ENCODE measurements at places on chromosomes 12 and 14. TPM values are rescaled to one million over a fixed set of nuclear protein-coding genes. Genes with fewer than 3 reads are reported as not detected.

The PIWIL1 gene
- total RNA-seq, result not detected

The KRT85 gene
- total RNA-seq, result not detected

The NEUROD4 gene
- total RNA-seq, result not detected

The RTL1 gene
- total RNA-seq, result not detected

The KRT83 gene
- total RNA-seq, result not detected

The LRRC74A gene
- total RNA-seq, result not detected

The TAS2R13 gene
- 6.7 TPM for total RNA-seq

- no peak overlapping the region for H3K4me3 ChIP-seq
- peak overlapping the region; percentile 72 for H3K27ac ChIP-seq
- peaks cover 46% of the 10 kb centered on the region for H3K4me1 ChIP-seq
- H3K27me3 ChIP-seq, result no peaks in the 10 kb centered on the region
- peak; percentile 61 for DNase-seq
- peaks cover 2% of the 10 kb centered on the region for H3K36me3 ChIP-seq
These were observed 16.4 kb downstream of the MANSC1 start for GRCh38 chr12:12333407-12334366.

GRCh38 chr14:103329401-103330347 is 4.4 kb upstream of the EIF5 start:
- H3K4me1 ChIP-seq, result no peaks in the 10 kb centered on the region
- no peak overlapping the region for H3K4me3 ChIP-seq
- no peak overlapping the region for H3K27ac ChIP-seq
- no peaks in the 10 kb centered on the region for H3K27me3 ChIP-seq
- no peaks in the 10 kb centered on the region for H3K36me3 ChIP-seq

DNA sequence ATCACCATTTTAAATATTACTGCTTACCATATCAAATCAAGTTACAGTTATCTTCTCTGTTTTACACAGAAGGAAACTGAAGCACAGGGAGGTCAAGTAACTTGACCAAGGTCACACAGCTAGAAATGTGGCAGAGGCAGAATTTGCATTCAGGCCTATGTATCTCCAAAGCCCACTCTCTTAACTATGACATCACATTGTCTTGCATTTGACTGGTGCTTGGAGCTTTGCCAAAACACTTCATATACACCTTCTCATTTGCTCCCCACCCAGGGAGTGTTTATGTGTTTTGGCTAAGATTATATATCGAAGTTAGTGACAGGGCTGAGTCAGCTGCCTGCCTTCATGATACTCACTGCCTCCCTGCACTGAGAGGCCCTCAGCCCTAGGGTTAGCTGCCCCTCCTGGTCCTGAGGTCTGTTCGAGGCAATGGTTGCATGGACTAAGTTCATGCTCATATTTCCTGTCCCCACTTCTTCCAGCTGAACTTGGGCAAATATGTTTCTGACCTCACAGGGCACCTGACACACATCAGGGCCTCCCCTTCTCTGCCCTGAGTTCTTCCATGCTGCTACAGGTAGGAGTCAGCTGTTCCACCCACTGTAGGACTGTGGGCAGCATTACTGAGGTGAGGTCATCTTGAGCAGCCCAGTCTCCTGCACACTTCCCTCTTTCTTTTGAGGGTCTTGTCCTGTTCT is 1.8 kb downstream of the GALNT6 start:
- no peak overlapping the region for H3K4me3 ChIP-seq
- peak; percentile 72 for DNase-seq
- no peaks in the 10 kb centered on the region for H3K27me3 ChIP-seq

DNA sequence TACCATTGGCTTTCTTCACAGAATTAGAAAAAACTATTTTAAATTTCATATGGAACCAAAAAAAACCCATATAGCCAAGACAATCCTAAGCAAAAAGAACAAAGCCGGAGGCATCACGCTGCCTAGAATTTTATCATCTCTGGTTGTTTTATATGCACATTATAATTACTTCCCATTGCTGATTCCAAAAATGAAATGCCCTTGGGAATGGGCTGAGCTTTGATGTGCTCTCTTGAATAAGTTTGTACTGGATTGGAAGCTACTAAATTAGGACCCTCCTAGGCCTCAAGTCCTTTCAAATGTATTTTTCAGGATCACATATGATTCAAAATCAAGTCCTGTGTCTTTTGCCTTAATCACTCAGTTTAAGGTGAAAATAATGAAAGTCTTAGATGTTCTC is 58.9 kb upstream of the DUSP6 start:
- no peak overlapping the region for H3K4me3 ChIP-seq
- H3K36me3 ChIP-seq, result no peaks in the 10 kb centered on the region
- H3K27ac ChIP-seq, result no peak overlapping the region
- H3K27me3 ChIP-seq, result no peaks in the 10 kb centered on the region
- DNase-seq, result no peak

GRCh38 chr14:61609884-61610283 is 85.4 kb upstream of the HIF1A start:
- no peak overlapping the region for H3K27ac ChIP-seq
- no peak overlapping the region for H3K4me3 ChIP-seq
- H3K4me1 ChIP-seq, result peaks cover 9% of the 10 kb centered on the region

DNA sequence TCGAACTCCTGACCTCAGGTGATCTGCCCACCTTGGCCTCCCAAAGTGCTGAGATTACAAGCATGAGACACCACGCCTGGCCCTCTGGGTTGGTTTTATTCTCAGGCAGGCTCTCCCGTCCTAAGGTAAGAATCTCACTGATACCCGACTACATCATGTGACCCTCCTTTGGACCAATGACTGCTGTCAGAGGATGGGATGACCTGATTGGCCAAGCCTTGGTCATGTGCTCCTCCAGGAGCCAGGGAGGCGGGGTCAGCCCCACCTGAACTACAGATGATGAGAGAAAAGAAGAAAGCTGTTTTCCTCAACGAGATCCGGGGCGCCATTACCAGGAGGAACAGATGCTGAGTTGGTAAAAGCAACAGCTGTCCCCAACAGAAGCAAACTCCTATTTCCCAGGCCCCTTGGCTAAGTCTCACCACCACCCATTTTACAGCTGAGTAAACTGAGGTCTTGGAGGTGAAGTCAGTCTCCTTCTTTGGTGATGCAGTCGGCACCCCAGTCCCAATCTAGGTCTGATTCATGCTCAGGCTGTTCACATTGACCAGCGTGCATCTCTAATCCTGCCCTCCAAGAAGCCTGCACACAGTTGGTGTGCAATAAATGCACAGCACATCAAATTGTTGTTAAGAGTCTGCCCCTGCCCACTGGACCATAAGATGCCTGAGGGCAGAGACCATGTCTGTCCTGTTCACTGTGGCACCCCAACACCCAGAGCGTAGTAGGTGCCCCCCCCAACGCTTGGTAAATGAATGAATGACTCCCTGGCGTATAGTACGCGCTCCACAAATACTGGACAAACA is 118.8 kb downstream of the SCARB1 start:
- no peaks in the 10 kb centered on the region for H3K36me3 ChIP-seq
- no peaks in the 10 kb centered on the region for H3K27me3 ChIP-seq
- peaks cover 56% of the 10 kb centered on the region for H3K4me1 ChIP-seq
- peak overlapping the region; percentile 90 for H3K27ac ChIP-seq

DNA sequence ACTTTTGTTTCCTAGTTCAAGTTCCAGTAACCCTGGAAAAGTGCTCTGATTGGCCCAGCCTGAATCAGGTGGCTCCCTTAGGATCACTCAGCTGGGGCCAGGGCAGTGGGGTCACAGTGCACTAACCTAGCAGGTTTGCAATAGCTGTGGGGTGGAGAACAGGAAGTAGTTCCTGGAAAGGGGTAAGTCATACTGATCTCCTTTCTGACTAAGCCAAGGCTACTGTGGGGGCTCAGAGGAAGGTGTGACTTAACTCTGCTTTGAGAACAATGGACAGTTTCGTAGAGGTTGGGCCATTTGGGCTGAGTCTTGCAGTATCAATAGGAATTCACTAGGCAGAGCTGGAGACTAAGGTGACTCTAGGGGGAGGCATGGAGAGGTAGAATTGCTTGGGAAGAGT is 89.4 kb downstream of the KIF26A start:
- H3K36me3 ChIP-seq, result no peaks in the 10 kb centered on the region
- no peaks in the 10 kb centered on the region for H3K27me3 ChIP-seq
- H3K27ac ChIP-seq, result no peak overlapping the region
- H3K4me1 ChIP-seq, result peaks cover 29% of the 10 kb centered on the region

- H3K4me3 ChIP-seq, result no peak overlapping the region
- peak overlapping the region; percentile 53 for H3K27ac ChIP-seq
- DNase-seq, result peak; percentile 94
- H3K36me3 ChIP-seq, result no peaks in the 10 kb centered on the region
- peaks cover 20% of the 10 kb centered on the region for H3K4me1 ChIP-seq
These were observed 43.3 kb upstream of the PTPRO start for GRCh38 chr12:15278816-15279658.

DNA sequence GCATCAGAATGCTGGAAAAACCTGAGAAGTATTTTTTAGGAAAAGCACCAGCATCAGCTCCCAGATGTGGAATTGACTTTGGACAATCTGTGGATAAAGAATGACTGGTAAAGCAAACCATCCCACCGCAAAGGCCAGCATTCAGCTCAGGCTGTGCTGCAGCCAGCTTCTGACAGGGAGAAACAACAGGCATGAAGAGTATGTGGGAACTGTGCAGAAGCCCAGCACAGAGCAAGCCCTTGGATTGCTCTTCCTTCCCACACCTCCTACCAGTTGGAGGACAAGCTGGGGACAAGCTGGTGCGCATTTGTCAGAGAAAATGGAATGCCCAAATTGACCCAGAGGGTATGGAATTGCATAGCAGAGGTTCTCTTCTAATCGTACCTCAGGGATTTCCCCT is 228.1 kb downstream of the ANO2 start:
- no peaks in the 10 kb centered on the region for H3K27me3 ChIP-seq
- H3K27ac ChIP-seq, result peak overlapping the region; percentile 39
- H3K36me3 ChIP-seq, result no peaks in the 10 kb centered on the region
- H3K4me3 ChIP-seq, result no peak overlapping the region
- peaks cover 63% of the 10 kb centered on the region for H3K4me1 ChIP-seq
- DNase-seq, result no peak

GRCh38 chr12:89702503-89702902 is 6.1 kb downstream of the ATP2B1 start:
- no peak overlapping the region for H3K4me3 ChIP-seq
- H3K27ac ChIP-seq, result no peak overlapping the region
- no peak for DNase-seq

DNA sequence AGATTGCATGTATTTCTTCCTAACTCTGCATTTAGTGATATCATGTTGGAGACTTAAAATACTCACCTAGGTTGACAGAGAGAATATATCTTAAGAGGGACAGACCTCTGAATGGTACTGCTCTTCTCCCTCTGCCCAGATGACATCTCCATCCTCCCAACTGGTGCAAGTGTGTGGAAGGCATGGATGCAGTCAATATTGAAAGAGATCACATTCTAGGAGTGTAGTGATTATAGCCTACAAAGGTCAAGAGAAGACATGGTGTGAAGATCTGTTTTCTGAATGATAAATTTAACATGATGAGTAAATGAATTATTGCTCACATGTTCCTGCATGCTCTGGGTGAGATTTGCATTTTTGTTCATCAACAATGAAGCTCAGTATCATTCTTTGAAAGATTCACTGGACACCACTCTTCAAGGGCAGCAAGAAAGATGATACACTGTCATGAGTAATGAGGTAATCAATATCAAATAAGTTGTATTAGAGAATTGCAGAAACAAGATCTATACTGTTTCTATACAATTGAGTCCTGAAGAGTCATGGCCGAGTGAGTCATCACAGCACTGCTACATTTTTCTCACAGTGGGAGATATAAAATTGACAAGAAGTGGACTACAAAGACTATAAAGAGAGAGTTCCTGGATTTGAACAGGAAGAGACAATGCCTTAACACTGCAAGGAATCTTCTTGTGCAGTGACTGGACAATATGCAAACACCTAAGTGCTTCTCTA is 183.3 kb upstream of the KRR1 start:
- no peak for DNase-seq
- H3K27ac ChIP-seq, result no peak overlapping the region
- H3K4me3 ChIP-seq, result no peak overlapping the region
- no peaks in the 10 kb centered on the region for H3K36me3 ChIP-seq
- H3K27me3 ChIP-seq, result no peaks in the 10 kb centered on the region

DNA sequence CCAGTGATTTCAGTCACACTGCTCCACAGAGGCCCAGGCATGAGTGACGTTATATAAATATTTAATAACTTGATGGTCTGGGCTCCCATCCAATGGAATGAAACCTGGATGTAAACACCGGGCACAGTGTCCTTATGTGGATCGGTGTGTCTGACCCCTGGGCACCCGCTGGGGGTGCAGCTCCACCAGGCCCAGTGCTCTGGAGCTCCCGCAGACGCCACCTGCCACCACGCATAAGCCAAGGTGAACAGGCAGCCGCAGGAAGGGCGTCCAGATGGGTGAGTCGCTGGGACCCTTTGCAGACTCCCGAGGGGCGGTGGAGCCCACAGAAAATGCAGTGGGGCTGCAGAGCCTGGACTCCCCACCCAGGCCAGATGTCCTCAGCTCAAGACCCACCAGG is 121.6 kb downstream of the SCARB1 start:
- H3K27me3 ChIP-seq, result no peaks in the 10 kb centered on the region
- H3K36me3 ChIP-seq, result no peaks in the 10 kb centered on the region
- peak overlapping the region; percentile 91 for H3K27ac ChIP-seq
- H3K4me1 ChIP-seq, result peaks cover 58% of the 10 kb centered on the region
- DNase-seq, result peak; percentile 86

- no peak for DNase-seq
- no peak overlapping the region for H3K4me3 ChIP-seq
- H3K36me3 ChIP-seq, result no peaks in the 10 kb centered on the region
- no peaks in the 10 kb centered on the region for H3K27me3 ChIP-seq
These were observed 290.9 kb downstream of the LRIG3 start for GRCh38 chr12:58629376-58629775.

DNA sequence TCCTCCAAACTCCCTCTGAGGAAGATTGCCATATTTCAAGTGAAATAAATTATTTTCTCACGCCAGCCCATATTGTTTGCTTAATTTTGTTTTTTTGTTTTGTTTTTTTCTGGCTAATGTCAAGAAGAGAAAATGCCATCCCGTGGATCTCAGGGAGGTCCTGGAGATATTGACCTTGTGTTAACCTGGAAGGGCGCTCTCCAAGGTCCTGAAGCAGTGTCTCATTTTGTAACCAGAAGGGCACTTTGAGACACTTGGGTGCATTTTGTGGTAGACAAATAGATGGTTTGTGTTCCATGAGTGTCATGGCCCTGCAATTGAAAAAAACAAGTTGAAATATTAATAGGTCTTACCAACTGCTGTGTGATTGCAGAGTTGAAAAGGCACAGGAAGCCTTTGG is 268.9 kb downstream of the SUDS3 start:
- DNase-seq, result no peak
- no peaks in the 10 kb centered on the region for H3K36me3 ChIP-seq
- H3K4me3 ChIP-seq, result no peak overlapping the region
- no peak overlapping the region for H3K27ac ChIP-seq
- no peaks in the 10 kb centered on the region for H3K4me1 ChIP-seq

GRCh38 chr14:70398706-70399431 is 18.0 kb downstream of the SYNJ2BP start:
- H3K4me1 ChIP-seq, result peaks cover 26% of the 10 kb centered on the region
- DNase-seq, result no peak
- no peaks in the 10 kb centered on the region for H3K27me3 ChIP-seq
- H3K27ac ChIP-seq, result no peak overlapping the region
- H3K36me3 ChIP-seq, result peaks cover 20% of the 10 kb centered on the region

- no peak overlapping the region for H3K4me3 ChIP-seq
- H3K27ac ChIP-seq, result no peak overlapping the region
- no peaks in the 10 kb centered on the region for H3K36me3 ChIP-seq
- DNase-seq, result no peak
These were observed 181.6 kb upstream of the FOXN3 start for GRCh38 chr14:89598548-89599186.
